ENCODE measurements at places on chromosomes 4 and X. TPM values are rescaled to one million over a fixed set of nuclear protein-coding genes. Genes with fewer than 3 reads are reported as not detected.

DNA sequence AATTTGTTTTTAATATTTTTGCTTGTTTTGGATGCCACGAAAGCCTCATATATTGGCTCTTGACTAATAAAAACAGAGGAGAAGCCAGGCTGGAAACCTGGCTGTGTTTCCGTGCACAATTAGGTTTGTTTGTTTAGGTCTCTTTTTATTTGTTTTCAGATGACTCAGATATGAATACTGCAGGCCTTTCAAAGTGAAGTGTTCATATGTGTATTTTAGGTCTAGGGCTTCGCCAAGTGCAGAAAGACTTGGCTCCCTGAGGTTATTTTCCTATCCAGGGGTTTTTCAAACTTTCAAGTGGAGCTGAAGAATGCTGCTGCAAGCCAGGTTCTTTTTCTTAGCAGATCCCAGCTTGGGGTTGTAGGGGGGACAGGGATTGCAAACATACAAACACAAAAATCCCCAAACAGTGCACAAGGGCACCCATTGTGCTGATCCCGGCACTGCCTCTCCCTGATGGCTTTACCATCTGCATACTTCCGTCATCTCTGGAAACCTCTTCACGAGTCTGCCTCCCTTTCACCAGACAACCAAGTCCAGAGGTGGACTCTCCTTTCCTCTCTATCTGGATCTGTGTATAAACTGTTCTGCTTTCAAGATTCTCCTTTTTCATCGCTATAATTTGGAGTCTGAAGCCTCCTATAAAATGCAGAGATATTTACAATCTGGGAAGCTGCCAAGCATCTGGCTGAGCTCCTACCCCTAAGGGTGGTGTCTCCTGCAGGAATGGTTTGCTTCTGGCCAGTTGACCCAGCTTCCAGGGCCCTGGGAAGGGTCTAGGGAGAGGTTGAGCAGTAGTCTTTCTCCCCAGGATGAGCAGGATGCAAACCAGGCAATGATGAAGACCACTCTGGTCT lies 108.6 kb downstream of the SMIM20 start:
- no peak for DNase-seq

DNA sequence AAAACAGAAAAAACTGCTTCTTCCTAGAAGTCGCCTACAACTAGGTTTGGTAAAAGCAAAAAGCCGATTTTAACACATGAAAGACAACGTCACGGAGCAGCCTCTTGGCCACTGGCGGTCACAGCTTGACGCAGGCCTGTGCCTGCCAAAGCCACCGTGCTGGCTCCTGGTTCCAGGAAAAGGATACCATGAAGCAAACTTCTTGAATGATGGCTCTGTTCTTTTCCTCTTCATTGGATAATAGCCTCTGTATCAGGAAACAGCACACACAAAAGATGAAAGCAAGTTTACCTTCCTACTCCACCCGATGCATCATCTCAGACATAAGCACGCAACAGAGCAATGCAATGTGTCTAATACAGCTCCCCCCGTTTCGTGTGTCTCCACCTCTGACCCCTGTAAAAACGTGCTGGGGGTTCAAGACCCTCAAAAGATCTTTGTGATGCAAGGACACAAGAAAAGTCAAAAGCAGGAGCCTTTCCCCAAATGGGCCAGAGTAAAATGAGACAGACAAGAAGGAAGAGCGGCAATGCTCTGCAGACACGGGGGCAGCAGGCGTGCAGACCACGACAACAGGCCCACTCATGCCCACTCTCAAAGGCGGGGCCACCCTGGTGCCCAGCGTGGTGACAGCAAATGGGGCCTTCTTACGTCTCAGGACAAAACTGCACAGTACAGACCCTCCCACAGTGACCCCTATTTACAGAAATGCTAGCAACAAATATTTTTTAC lies 19.4 kb downstream of the GAK start:
- no peak for DNase-seq

GRCh38 chr4:143046454-143046853 lies 138.3 kb upstream of the USP38 start:
- DNase-seq: no peak

ERCC6L gene
- 0.28 TPM for total RNA-seq

DNA sequence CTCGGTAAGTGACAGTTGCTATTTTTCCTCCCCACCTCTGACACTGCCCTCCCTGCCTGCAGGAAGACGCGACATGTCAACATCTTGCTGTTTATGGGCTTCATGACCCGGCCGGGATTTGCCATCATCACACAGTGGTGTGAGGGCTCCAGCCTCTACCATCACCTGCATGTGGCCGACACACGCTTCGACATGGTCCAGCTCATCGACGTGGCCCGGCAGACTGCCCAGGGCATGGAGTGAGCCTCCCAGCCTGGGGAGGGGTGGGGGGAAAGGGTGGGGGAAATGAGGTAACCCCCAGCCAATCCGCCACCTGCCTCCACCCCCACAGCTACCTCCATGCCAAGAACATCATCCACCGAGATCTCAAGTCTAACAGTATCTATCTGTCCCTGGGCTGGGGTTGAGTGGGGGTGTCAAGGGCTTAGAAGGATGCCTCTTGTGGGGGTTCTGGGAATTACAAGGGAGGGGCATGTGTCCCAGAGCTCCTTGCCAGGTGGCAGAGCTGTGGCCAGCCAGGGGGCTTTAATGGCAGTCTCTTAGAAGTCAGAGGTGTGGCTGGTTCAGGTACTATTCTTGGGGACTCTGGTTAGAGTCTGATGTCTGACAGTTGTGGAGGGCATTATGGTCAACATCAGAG lies 7.8 kb downstream of the ARAF start:
- peak; percentile 67 for DNase-seq

LRCH2 gene
- not detected for total RNA-seq

SOD3 gene
- not detected for total RNA-seq

SERPINA7 gene
- total RNA-seq: not detected

- DNase-seq: no peak
These were observed 51.2 kb upstream of the PGRMC2 start for GRCh38 chr4:128338634-128339355.

- DNase-seq: no peak
These were observed 7.6 kb downstream of the ENPEP start for GRCh38 chr4:110483516-110483915.

GRCh38 chr4:143085659-143086058 lies 99.1 kb upstream of the USP38 start:
- no peak for DNase-seq

ENAM gene
- not detected for total RNA-seq

PRDM5 gene
- total RNA-seq: not detected

EFHC2 gene
- total RNA-seq: 5.7 TPM

USP17L29 gene
- total RNA-seq: not detected

DNA sequence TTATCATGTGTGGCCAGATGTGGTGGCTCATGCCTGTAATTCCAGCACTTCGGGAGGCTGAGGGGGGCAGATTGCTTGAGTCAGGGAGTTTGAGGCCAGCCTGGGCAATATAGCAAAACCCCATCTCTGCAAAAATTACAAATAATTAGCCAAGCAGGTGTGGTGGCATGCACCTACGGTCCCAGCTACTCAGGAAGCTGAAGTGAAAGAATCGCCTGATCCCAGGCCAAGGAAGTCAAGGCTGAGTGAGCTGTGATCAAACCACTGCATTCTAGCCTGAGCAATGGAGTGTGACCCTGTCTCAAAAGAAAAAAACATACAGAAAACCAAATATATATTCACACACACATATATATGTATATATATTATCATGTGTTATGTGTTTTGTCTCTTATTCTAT lies 15.0 kb downstream of the APELA start:
- no peak for DNase-seq

DNA sequence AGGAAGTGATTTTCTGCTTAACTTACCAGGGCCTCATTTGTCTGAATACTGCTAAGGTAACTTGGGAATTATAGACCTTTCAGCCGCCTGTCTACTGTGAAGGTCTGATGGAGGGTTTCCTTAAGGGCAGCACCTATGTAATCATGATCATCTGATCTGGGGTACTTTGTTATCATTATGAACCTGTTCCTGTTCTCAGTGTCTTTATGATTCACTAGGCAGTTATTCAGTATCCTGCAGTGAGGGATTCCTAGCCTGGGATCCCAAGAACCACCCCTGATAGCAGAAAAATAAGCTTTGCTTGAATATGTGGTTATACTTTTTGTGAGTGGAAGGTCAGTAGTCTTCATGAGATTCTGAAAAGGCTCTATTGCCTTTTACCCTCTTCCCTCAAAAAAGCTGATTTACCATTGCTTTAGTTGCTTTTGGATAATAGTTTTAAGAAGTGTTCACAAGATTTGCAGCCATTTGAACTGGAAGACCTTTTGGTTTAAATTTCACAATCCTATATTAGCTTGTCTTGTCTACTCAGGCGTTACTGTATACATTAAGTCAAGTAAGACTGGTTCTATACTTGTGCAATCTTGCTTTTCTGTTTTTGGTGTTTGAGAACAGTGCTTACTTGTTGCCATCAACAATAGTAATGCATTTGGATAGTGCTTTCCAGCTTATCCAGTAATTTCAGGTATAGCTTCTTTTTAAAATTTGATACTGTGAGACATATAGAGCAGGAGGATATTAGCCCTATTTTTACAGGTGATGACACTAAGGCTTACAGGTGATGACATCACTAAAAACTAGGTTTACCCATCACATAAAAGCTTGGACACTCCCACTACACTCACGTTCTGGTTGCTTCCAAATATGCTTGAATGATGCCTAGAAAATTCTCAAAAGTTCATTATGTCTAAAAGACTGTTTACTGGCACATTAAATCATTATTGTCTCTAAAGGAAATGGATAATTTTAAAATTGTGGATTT lies 60.0 kb downstream of the FHIP1A start:
- DNase-seq: no peak
